Glomerular endothelial cell (primary cell): ENCODE measurements at places on chromosomes 7 and 10.

- DNase-seq = no peak
Measured at GRCh38 chr10:123421461-123421860, 244.7 kb upstream of the GPR26 start.

GRCh38 chr10:24118246-24118645, 90.7 kb upstream of the KIAA1217 start:
- no peak for DNase-seq

DNA sequence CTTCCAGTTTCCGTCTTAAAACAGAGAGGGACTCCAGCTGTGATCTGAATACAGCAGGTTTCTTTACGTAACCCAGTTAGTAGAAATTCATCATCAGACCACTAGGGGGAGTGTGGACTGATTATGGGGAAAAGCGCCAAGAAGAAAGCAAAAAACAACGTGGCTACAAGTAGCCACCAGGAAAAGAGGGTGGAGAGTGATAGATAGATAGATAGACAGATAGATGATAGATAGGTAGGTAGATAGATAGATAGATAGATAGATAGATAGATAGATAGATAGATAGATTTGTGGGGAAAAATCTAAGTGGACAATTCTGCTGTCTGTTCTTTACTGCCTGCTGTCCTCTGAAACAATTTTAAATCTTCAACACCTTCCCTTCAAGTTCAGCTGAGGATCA, 12.7 kb upstream of the AKR1B10 start:
- peak; percentile 66 for DNase-seq

DNA sequence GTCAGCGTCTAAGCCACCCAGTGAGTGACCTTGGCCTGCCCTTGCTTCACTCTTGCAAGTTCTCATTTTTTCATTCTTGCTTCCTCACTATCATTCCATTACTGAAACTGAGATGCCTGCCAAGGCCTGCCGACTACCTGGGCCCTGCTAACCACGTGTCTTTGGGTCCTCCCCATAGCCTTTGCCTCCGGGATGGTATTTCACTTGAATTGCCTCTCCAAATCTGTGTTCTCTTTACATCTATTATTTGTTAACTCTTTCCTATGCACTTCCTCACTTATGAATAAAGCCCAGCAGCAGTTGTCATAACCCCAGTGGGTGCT, 234.6 kb downstream of the SNX10 start:
- DNase-seq = no peak

- DNase-seq = no peak
Measured at GRCh38 chr7:101901661-101902491, 84.5 kb downstream of the CUX1 start.

DNA sequence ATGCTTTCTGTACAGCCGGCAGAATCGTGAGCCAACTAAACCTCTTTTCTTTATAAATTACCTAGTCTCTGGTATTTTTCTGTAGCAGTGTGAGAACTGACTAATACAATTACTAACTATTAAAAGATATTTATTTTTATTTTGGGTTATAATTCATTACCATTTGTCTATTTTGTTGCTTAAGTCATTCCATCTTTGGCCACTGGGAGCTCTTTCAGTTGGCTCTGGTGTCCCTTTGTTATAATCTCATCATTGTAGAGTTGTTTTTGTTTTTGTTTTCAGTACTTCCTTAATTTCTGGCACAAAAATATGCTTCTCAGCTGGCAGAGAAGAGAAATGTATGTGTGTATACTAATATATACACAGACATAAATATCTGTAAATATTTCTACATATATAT, 807.9 kb upstream of the MBL2 start:
- no peak for DNase-seq

- no peak for DNase-seq
Measured at GRCh38 chr10:28316696-28317095, 13.8 kb upstream of the MPP7 start.

DNA sequence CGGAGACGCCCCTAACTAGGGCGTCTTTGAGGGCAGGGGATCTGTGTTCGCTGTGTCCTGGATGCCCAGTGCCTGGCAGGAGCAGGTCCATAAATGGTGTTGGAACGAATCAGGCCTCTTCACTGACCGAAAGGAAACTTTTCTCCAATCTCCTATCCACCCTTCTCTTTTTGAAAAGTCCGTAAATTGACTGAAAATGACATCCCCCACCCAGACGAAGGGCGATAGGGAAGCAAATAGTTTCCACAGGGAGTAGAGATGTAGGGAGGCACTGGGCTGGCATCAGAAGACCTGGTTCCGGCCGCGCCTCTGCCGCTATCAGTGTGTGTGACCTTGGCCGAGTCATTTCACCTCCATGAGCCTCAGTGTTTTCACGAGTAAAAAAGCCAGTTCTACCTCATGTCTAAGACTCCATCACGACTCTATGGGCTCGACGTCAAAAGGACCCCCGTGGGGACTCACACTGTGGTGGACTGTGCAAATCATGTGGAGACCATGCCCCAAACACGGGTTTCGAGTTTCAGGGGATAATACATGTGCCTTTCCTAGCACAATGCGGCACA, 497 bp upstream of the RAB11FIP2 start:
- DNase-seq = no peak

DNA sequence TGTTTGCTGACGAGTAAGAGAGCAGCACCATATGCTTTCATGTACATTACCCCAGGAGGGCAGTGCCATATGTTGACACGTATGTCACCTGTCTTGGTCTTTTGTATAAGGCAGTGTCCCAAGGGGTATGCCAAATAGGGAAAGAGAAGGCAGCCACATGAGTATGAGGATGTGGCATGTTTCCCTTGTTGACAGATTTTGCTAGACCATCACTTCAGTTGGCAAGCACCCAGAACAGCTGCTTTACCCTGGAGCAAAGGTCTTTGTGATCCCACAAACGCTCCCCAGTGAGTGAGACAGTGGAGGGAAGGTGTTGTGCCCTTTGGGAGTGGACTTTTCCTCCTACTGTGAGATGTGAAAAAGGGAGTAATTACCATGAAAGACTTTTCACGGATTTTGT, 350.1 kb downstream of the ETV1 start:
- DNase-seq = no peak

- no peak for DNase-seq
Measured at GRCh38 chr7:116332766-116333165, 122.4 kb downstream of the TES start.

DNA sequence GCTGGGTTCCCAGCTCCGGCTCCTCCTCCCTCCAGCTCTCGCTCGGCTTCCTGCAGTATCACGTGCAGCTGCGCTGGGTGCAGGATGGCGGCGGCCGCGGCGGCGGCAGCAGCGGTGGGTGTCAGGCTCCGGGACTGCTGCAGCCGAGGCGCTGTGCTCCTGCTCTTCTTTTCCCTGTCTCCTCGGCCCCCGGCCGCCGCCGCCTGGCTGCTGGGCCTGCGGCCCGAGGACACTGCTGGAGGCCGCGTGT, at the start of gene CNNM1:
CNNM1 (plus strand) TSS at position 53 of the 250 bp plus-strand sequence; CDS start at position 85, 32 bp downstream.
- DNase-seq = no peak

DNA sequence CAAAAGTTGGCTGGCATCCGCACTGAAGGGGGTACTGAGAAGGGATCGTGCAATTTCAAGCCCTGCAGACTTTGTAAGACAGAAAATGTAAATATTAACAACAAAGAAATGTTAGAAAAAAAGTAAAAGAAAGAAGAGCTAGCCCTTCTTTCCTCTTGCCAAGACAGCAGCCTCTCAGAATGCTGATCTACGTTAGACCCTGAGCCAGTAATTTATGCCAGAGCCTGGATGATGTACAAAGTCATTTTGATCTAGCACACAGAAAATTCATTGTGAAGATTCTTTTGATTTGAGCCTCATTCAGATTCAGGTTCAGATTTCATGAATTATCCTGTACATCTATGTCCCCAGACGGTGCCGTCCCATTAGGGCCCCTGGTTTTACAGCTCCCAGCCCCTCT, 105.2 kb downstream of the PRKCQ start:
- no peak for DNase-seq

GRCh38 chr7:34655384-34655783, 2.6 kb upstream of the NPSR1 start:
- no peak for DNase-seq

DNA sequence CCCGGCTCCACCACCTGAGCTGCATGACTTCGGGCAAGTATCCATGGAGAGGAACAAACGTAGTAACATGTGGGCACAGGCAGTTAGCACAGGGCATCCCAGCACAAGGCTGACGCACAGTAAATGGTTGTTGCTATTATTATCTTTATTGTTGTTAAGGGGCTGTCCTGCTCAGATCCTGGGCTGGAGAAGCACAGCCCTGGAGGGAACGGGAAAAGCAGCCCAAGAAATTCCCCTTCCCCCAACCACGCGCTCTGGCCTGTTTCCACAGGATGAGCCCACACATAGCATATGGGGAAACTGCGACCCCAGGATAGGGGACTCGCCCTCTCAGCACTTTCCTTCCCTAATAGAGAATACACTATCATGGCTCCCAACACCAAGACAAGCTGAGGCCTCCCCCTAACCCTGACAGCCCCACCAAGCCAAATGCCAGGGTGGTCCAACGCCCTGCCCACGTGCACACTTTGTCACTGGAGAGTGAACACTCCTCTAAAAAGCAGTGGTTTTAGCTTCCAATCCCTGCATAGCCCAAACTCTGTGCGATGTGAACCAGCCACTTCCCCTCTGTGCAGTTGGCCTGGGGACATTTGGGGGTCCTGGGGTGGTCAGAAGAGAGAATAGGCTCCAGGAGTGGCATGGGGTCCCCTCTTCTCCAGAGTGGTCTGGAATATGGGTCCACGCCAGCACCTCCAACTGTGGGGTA, 11.0 kb downstream of the PSD start:
- DNase-seq = no peak
